Parietal lobe (tissue), 2 donors: ENCODE measurements at places on chromosomes 6 and 20. TPM values are rescaled to one million over a fixed set of nuclear protein-coding genes. Genes with fewer than 3 reads are reported as not detected.

YWHAB gene
- total RNA-seq, result 127 TPM

OPRL1 gene
- 11.0 TPM for total RNA-seq

TTK gene
- 6.9 TPM for total RNA-seq

LY6G6C gene
- not detected for total RNA-seq
